ENCODE measurements at places on chromosomes 1 and 21. TPM values are rescaled to one million over a fixed set of nuclear protein-coding genes. Genes with fewer than 3 reads are reported as not detected.

DNA sequence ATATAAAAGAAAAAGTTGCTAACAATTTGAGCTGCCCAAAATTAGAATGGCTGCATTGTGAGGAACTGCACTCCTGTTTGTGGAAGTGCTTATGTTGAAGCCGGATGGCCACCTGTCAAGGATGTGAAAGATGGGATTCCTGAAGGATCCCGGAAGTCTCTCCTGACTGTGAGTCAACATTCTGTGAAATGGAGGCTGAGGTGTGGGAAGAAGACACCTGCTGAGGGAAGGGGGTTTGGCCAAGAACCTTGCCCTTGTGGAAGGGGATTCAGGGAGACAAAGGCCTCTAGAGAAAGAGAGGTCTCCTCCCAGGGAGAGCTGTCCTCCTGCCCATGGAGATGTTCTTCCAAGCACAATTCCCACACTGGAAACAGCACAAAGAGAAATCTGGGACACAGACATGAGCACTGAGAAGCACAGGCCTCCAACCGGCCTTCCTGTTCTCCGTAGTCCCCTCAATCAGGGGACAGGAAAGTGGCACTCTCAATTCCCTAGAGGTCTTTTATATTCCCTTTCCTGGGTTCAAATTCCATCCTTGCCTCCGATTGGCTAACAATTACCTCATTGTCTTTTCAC is 70.5 kb downstream of the CD2 start:
- DNase-seq = no peak

GRCh38 chr21:34635307-34635706 is 20.4 kb upstream of the RCAN1 start:
- DNase-seq = no peak

Gene ARHGEF16
- not detected for polyA plus RNA-seq

DNA sequence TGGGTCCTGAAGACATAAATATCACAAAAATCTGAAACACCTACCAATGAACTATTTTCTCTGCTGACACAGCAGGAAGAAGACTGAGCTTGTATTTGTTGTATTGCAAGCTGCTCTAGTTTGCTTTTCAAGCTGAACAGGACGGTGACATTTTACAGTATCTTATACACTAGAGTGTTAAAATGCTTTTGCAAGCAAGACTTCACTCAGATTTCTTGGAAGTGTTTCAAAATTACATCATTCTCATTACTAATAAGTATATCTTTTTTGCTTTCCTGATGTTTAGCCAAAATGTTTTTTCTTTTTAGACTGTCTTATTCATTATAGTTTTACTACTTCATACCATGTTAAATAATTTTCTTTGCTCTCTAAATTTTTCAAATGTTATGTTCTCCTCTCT is 427.1 kb upstream of the CXADR start:
- no peak for DNase-seq

- DNase-seq = no peak
Observed at GRCh38 chr21:41142051-41142795, 25.7 kb upstream of the BACE2 start.

DNA sequence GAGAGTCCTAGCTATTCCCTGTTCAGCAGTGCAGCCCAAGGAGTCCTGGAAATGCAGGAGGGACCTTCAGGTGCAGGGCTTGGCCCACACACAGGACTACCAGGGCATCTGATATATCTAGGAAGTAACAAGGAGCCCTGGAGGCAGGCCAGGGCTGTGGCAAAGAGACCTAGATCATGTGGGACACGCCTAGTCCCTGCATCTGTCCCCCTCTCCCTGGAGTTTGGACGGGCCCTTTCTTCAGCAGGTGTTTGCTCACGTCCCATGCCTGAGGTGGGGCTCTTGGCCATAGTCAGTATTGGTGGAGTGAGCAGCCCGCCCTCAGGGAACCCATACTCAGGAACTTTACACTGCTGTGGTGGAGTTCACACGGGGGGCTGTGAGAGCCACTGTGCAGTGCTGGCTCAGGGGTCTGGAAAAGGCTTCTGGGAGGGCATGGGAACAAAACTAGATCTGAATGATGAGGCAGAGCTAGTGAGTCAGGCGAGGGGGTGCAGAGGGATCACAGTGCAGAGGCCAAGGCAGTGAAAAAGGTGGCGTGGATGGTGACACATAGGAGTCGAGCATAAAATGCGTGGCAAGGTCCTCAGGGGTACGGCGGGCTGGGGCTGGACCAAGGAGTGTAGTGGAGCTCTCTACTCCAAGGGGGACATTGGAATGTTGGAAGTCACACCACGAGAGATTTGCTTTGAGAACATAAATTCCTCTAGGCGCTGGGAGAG is 25.6 kb downstream of the TMEM53 start:
- no peak for DNase-seq
